ENCODE measurements at places on chromosomes 2 and 18.

- peak; percentile 78 for DNase-seq
Measured at GRCh38 chr18:61972389-61973264, 79.8 kb upstream of the RNF152 start.

DNA sequence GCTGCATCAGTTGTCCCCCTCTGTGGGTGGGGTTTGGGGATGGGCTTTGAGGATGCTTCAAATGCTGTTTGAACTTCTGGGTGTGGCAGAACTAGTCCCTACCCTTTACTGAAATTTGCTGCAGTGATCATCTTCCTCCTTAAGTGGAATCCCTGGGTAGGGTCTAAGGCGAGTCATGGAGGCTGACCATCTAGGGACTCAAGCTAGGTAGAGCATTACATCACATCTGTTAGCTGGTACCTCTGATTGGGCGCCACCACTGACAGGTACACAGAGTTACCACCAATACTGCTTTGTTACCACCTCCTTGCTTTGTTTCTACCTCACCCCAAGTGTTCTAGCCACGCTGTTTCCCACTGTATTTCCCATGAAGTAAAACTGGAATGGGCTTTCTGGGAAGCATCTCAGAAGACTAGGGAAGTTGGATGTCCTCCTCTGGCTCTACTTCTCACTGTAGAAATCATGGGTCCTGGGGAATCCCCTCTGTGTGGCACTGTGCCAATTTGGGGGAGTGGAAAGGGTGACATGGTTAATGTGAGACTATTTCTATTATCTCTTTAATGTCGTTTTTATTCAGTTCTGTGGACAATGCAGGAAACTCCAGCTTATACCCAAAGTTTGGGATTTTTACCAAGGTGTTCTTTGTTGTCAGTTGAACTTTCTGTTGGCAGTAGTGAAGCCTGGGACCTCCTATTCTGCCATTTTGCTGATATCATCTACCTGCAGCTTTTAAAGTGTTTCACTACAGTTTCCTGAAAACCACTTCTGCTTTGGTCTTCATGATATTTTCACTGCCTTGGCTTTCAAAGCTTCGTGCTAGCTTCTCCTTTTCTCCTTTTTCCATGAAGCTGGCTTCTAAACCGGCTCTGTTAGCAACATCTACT is 14.5 kb upstream of the SULT1C4 start:
- peak; percentile 41 for DNase-seq

GRCh38 chr18:48902856-48903601 is 47.7 kb downstream of the SMAD7 start:
- DNase-seq = no peak

GRCh38 chr18:55149994-55150393 is 190.7 kb upstream of the CCDC68 start:
- DNase-seq = no peak

- DNase-seq = no peak
Measured at GRCh38 chr2:239470151-239470900, 69.5 kb upstream of the HDAC4 start.

GRCh38 chr2:163467251-163467630 is 268.6 kb downstream of the FIGN start:
- DNase-seq = no peak

GRCh38 chr2:192190474-192190873 is 4.3 kb downstream of the TMEFF2 start:
- DNase-seq = peak; percentile 41

DNA sequence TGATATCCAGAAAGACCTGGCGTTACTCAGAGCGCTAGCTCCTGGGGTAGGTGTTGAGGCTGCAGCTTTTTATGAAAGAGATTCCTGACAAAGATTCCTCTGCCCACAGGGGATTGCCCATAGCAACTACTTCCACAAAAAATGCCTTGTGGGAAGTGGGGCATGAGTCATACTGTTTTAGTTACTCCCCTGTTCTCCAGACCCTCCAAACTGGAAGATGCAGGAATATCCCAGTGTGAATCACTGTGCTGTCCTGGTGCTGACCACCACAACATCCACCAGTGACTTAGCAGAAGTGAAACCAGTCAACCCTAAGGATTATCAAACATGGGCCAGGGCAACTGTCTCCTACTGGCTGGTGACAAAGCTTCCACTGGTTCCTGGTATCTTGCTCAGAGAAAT is 61.8 kb downstream of the CDH2 start:
- no peak for DNase-seq

- no peak for DNase-seq
Measured at GRCh38 chr2:233449081-233449901, 95.0 kb downstream of the DGKD start.

- no peak for DNase-seq
Measured at GRCh38 chr2:49772299-49772970, 618.1 kb upstream of the FSHR start.

GRCh38 chr2:136715146-136715545 is 50.2 kb upstream of the THSD7B start:
- no peak for DNase-seq

GRCh38 chr2:170533156-170533555 is 182.0 kb upstream of the SP5 start:
- DNase-seq = no peak

DNA sequence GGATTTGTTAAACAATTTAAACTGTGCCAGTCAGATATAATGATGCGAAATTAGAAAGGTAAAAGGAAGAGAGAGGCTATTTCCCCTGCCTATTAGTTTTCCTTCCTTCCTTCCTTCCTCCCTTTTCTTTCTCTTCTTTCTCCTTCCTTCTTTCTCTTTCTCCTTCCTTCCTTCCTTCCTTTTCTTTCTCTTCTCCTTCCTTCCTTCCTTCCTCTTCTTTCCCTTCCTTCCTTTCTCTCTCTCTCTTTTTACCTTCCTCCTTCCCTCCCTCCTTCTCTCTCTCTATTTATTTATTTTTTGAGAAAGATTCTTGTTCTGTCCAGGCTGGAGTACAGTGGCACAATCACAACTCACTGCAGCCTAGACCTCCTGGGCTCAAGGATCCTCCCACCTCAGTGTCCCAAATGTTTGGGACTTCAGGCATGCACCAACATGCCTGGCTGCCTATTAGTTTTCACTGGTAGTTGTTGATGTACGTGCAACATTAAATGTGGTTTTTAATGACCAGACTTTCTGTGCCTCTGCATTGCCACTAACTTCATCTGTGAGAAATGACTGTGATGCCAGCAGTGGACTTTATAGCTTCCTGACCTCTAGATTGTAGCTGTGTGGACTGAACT is 48.7 kb upstream of the NFE2L2 start:
- no peak for DNase-seq

- DNase-seq = no peak
Measured at GRCh38 chr18:79578396-79579260, 101.0 kb upstream of the CTDP1 start.

DNA sequence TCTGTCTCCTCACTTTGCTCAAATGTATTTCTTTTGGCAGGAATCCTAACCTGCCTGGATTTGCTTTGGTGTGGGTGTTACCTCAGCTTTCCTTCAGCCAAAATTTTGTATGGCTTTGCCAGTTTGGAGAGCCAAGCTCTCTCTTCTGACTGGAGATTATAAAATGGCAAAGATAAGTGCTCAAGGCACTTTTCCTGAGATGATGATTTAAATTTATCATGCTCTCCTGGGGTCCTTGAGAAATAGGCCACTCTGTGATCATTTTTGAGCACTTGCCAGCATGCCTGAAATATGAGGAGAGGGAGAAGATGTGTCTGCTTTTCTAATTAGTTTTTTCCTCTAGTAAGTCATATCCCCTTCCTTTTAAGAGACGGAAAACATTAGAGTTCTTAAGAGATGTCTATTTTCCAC is 683.0 kb downstream of the SLC4A3 start:
- DNase-seq = no peak

DNA sequence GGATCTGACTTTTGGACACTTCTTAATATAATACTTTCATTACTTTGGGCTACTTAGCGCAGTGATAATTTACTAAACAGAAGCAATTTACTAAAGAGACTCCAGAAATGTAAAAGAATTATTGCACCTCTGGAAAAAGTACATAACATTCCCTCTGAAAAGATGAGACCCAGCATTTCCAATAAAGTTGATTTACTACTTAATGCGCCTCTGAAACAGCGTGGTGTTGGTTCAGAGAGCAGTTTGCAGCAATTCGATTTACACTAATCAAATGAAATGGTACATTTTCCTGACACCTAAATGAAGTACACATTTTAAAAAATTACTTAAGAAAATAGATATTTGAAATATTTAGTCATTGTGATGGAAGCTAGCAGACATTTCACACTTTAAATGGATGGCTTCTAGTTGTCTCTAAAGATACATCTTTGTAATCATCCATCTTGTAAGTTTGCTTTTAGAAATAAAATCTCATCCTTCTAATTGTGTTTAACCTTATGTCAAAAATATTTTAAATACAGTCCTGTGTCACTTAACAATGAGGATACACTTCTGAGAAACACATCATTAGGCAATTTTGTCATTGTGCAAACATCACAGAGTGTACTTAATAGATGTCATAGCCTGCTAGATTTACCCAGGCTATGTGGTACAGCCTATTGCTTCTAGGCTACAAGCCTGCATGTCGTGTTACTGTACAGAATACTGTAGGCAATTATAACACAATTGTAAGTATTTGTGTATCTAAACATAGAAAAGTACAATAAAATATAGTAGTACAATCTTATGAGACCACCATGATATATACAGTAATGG is 284.6 kb upstream of the UBE2E3 start:
- DNase-seq = no peak

- DNase-seq = no peak
Measured at GRCh38 chr18:27185025-27185763, at the start of gene CHST9. CHST9 (minus strand) TSS chr18:27185308; CDS start chr18:27142809, 42,499 bp downstream.

DNA sequence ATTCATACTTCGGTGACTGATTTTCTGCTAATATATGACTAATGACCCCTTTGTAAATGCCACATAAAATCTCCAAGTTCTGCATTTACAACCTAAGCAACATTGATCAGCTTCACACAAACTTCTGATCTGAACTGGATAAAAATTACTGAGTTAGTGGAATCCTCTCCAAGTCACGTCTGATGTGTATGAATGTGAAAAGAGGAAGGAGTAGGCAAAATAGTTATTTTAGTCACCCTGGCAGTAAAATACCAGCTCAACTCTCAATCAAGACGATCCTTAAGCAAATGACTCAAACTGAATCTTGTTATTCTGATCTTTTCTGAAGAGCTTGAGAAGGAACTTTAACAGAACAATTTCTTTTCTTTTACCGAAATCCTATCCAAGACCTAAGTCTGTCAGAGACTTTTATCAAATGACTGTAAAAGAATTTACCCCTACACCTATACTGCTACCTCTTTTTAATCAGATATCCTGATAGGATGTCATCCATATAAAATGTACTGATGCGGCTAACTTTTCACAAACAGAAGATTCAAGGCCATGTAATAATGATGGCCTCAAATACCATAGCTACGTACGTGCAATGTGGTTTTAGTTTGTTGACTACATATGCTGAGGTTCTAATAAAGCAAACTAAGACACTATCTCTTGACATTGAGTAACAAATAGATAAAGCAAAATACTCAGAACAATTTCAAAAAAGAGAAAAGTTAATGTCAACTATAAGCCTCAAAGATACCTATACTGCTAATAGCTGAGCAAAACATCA is 23.7 kb downstream of the CUL3 start:
- peak; percentile 43 for DNase-seq

- DNase-seq = peak; percentile 89
Measured at GRCh38 chr2:170950221-170950761, 21.2 kb downstream of the GORASP2 start.

DNA sequence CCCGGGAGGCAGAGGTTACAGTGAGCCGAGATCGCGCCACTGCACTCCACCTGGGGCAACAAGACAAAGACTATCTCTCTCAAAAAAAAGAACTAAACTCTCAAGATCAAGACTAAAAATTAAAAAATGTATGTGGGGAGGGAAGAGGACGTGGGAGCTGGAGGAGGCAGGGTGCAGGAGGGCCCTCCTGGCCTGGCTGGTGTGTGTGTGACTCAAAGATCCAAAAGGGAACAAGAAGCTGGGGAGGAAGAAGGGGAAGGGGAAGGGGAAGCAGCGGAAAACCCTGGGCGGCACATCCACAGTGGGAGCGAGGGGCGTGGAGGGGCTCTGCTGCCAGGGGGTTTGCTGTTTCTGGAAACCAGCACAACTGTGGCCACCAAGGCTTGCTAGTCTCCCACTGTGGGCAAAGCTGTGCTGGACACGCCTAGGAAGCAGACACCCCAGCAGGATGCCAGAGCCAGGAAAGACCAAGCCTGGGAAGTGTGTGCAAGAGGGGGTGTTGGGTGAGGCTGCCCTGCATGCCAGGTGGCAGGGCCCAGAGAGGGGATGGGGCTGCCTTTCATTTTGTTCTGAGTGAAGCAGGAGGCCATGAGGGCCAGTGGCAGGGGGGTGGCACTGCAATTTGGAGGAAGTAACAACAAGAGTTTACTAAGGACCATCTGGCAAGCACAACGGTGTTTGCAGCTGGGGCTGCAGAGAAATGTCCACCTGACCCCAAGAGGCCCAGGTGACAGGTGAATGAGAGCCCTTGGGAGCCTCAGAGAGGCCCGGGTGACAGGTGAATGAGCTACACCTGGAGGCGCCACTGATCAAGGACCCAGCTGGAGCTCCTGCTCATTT is 44.5 kb downstream of the ANO7 start:
- no peak for DNase-seq

GRCh38 chr2:11980809-11981208 is 234.4 kb downstream of the LPIN1 start:
- DNase-seq = no peak

GRCh38 chr18:43686709-43687108 is 409.4 kb upstream of the SYT4 start:
- DNase-seq = no peak

DNA sequence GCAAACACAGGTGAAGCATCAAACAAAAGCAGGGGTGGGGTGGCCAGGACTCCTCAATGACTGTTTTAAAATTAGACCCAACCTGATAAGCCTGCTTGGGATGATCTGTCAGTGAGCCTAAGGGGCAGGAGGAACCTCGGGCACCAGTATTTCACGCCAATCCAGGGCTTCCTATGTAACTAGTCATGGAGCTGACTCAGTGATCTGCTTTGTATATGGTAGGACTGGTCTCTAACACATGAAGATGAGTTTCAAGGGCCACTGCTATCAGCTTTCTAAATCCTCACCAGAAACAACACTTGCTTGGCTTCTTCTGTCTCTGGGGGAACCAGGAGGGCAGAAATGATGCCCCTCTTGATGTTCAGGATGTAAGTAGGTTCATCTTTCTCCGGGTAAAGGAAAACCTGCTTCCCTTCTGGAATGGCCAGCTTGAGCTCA is 6.2 kb downstream of the APOB start:
- DNase-seq = no peak

GRCh38 chr2:116696223-116696622 is 1118.3 kb upstream of the DDX18 start:
- no peak for DNase-seq

Measured in inflammatory macrophage treated with lipopolysaccharide for 4 hours (primary cell).